ENCODE measurements at places on chromosomes 16 and 17.

- DNase-seq = no peak
These were observed 231.3 kb downstream of the HAPSTR1 start for GRCh38 chr16:9322769-9323168.

DNA sequence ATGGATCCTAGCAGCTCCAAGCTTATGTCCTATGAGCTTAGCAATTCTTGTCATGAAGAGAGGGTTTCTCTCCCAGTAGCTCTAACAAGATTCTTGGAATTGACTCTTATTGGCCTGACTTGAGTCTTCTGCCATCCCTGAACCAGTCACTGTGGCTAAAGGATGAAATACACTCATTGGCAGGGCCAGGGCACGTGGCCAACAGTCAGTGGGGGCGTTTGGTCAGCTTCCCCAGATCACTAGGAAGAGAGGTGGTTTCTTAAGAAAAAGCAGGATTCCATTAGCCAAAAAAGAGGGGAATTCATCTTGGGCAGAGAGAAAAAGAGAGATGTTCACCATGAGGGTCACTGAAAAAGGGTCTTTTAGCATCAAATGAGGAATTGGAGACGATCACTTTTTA lies 363.2 kb downstream of the SNX29 start:
- no peak for DNase-seq

- no peak for DNase-seq
These were observed 118.2 kb downstream of the SNX29 start for GRCh38 chr16:12094537-12095265.

DNA sequence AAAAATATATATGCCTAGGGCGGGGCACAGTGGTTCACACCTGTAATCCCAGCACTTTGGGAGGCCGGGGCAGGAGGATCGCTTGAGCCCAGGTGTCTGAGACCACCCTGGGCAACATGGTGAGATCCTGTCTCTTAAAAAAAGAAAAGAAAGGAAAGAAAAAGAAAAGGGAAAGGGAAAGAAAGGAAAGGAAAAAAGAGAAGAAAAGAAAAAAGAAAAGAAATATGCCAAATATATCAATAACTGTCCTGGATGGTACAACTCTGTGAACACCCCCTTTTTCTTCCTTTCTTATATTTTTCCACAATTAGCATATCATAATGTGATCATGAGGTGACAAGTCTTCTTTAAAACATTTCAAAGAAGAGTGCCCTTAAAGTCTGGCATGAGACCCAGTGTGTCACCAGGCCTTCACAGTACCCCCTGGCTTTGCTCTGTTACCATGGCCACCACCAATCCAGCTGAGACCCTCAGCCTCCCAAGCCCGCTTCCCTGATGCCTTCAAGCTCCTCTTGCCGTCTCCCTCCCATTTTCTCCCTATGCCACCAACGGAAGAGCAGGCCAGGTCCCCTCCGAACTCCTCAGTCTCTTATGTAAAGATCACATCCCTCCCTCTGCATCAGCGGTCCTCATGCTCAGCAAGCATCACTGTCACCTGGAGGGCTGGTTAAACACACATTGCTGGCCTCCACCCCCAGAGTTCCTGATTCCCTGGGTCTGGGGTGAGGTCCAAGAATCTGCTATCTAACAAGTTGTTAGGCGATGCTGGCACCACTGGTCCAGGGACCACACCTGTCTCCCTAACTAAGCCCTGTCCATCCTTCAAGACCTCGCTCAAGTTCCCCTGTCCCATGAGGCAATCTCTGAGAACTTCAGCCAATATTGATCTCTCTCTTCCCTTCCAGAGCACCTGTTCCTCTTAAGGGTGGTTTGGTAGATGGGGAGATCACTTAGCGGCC lies 44.5 kb downstream of the CUEDC1 start:
- DNase-seq = no peak

GRCh38 chr16:85395207-85395912 lies 217.8 kb upstream of the GSE1 start:
- DNase-seq = no peak

DNA sequence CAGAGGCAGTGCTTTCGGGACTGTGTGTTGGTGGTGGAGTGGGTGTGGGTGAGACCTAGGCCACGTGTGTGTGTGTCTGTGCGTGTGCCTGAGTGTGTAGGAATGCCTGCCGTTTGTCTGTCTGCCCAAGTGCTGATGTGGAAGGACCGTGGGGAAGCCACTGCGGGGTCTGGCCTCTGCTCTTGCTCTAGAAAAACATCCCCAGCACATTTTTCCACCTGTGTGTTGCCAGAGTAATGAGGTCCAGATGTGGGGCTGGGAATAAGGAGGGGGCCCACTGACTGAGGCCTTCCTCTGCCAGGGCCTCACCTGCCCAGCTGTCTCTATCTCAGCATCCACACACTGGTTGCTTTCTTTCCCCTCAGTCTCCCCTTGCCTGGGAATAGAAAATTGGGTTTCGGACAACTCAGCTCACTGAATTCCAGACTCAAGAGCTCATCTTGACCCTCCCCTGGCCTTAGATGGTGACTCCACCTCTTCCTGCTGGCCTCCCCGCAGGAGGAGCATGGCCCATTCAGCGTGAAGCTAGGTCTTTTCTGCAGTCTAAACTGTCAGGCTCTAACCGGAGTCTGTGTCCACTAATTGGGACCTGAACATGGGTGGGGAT lies 7.6 kb downstream of the SGCA start:
- no peak for DNase-seq

- DNase-seq = no peak
These were observed at the start of gene PITPNM3 for GRCh38 chr17:6556121-6557039. Gene PITPNM3 (minus strand): TSS chr17:6556555. CDS start chr17:6556406, 149 bp downstream.

GRCh38 chr16:86100205-86101136 lies 201.5 kb downstream of the IRF8 start:
- no peak for DNase-seq

- no peak for DNase-seq
These were observed 4.3 kb upstream of the SGF29 start for GRCh38 chr16:28549301-28549899.

GRCh38 chr17:13562271-13562800 lies 39.4 kb downstream of the HS3ST3A1 start:
- no peak for DNase-seq

- no peak for DNase-seq
These were observed 1.1 kb downstream of the IRX6 start for GRCh38 chr16:55325080-55325447.

- DNase-seq = no peak
These were observed 55.5 kb upstream of the DLX4 start for GRCh38 chr17:49913226-49914095.

DNA sequence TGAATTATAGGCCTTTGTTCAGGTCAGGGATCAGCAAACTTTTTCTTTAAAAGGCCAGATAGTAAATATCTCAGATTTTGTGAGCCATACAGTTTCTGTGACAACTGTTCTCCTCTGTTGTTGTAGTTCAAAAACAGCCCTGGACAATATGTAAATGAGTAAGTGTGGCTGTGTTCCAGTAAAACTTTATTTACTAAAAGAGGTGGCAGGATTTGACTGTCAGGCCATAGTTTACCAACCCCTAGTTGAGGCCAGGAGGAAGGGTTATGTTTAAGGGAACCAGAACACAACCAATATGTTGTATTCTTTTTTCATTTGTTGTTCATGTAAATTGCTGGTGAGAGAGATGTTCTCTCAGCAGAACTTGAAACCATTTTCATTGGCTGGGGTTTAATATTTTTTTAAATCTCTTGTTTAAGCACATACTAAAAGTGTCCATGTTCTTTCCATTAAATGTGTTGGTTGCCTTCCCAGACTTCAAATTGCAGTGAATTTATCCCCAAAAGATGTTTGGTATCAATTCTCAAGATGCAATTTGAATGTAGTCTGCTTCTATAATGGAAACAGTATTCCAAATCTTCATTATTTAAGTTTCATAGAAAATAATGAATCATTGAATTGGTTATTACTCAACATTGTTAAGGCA lies 260.3 kb downstream of the FTO start:
- DNase-seq = no peak

- peak; percentile 39 for DNase-seq
These were observed 713 bp downstream of the COX11 start for GRCh38 chr17:54967621-54968261.

GRCh38 chr17:47762728-47763127 lies 29.7 kb downstream of the TBX21 start:
- no peak for DNase-seq

DNA sequence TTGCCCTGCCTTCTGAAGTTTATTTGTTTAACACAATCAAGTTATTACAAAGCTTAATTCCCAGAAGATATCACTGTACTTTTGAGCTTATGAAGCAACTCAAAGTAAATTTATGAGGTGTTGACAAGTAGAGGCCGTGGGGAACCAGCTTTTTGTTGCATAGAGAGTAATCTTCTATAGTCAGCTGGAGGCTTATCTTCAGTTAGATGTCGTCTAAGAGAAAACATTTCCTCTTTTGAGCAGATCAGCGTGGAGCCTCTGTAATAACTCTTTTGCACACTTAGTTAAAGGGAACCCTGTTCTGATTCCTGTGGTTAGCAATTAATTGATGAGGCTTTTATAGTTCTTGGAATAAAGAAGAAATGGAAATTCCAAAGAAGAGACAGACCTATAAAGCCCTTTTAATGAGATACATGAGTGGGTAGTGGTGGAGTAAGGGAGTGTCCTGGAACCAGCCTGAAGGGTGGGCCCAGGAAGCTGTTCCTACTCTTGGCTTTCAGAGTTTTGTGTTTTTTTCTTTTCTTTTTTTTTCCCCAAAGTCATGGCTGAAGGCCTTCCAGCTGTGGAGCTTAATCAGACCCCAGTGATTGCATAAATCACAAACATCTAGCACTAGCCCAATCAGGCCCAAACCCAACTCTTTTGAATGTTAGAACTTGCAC lies 28.9 kb upstream of the MAP3K14 start:
- DNase-seq = no peak

DNA sequence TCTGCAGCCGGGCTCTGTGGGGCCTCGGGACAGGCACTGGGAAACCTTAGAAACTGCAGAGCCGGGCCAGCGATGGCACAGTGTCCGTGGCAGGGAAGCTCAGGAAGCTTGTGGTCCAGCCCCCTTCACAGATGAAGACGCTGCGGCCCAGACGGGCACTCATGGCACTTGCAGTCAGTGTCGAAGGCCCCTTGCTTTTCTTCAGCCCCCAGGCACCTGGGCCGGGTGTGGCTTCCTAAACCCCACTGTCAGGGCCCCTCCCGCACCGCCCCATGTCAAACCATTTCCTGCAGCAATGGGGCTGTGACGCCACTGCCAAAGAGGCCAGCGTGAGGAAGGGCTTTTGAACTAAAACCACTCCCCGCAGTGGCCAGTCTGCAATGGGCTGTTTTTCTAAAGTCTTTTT lies 164.0 kb downstream of the LAT start:
- peak; percentile 90 for DNase-seq

DNA sequence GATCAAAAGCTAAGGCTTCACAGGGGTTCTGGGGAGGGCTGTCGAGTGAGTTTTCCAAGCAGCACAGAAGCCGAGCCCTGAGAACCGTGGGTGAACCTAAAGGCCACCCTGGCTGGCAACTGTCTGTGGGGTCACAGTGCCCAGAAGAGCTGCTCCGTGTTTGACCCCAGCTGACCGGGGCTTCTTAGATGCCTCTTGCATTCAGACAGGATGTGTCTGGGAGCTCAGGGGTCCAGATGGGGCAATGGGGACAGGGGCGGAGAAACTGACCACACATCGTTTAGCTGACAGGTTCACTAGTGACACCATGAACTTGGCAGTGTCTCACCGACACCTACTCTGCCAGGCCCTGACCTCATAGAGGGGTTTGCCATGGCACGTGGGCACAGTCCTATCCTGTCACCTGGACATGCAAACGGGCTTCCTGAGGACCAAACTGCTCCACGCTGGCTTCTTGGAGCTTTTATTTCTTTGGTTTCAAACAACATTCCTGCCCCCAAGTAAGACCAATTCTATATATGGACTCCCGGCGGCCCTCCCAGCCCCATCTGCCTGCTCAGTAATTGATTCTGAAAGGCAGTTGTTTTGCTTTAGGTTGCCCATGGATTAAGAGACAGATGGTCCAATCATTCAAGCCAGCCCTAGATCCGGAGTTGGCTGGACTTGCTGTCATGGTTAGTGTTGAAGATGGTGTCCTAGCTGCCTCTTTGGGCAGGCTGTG lies 22.2 kb downstream of the WSCD1 start:
- no peak for DNase-seq

GRCh38 chr17:77049440-77049839 lies 91.3 kb upstream of the SEC14L1 start:
- no peak for DNase-seq

DNA sequence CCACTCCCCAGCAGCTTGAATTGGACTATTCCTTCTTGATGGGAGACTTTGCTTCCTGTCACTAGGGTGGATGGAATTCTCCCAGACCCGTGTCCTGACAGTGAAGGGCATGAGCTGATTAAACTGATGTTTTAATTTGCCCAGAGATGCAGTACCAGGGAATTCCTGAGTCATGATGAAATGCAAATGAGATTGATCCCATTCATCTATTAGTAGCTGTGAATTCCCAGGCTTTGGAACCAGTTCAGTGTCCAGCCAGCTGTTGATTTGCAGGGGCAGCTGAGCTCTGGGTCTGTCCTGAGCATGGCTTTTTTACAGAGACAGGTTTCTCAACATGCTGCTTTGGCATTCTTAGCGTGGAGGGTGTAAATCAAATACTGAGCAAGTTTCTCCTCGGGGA lies 157.9 kb downstream of the PITPNC1 start:
- DNase-seq = no peak

GRCh38 chr17:50952889-50953288 lies 86.7 kb upstream of the TOB1 start:
- no peak for DNase-seq

- DNase-seq = no peak
These were observed 233.1 kb upstream of the GSE1 start for GRCh38 chr16:85380002-85380395.

- no peak for DNase-seq
These were observed 30.5 kb upstream of the GNG13 start for GRCh38 chr16:830871-831570.

GRCh38 chr16:49465661-49466528 lies 92.3 kb downstream of the C16orf78 start:
- DNase-seq = no peak

GRCh38 chr17:56290802-56291118 lies 137.5 kb downstream of the ANKFN1 start:
- DNase-seq = no peak

DNA sequence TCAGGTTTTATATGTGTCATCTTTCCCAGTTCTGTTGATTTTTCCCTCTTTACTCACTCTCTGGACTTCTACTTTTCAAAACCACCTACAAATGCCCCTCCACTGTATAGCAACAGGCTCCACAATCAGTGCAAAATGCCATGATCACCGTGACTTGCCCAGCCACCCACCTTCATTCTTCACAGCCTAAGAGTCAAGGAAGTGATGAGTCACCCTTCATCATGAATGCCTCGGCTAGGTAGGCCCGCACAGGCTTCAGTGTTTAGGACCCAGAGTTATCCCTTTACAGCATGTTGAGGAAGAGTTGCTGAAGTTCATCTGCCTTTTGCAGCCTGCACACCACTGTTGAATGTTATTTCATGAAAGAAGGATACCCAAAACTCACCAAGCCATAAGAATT lies 158.6 kb downstream of the PMP22 start:
- no peak for DNase-seq

Data from CD4-positive, alpha-beta T cell treated with Interferon gamma for 1 hour (primary cell).